ENCODE measurements at places on chromosomes 2 and 18. TPM values are rescaled to one million over a fixed set of nuclear protein-coding genes. Genes with fewer than 3 reads are reported as not detected.

DNA sequence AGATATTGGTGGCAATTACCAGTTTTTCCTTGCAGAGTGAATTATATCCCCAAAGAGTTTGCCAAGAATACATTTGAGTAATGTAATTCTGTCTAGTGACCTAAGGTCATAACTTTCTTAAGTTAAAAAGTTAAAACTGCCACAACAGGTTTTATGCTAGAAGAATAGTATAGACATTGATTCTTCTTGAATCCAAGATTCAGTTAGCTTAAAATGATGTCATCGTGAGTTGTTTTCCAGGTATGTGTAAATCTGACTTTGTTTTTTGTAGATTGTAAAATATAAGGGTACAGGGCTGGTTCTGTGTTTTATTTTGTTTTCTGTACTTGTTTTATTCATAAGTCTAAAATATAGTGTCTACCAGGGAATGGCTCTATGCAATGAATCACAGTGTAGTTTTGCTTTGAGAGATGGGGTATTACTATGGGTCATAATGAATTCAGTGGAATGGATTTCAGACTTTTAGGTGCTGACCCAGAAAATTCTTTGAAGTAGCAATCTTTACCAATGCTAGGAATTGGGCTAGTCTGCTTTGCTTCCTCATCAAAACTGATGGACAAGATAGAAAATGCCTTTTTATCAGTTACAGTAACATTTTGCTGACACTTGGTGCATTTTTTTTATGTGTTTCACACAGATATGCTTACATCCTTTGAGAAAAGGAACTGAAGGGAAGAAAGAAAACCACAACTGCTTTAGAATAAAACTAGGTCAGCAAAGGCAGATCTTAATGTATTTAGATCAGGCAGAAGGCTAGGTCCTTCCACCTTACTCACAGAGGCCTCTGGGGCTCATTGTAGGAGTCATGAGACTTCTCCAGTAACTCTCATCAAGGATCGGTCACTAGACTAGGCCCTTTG, 20.8 kb upstream of the MGAT5 start:
- no peak for DNase-seq

DNA sequence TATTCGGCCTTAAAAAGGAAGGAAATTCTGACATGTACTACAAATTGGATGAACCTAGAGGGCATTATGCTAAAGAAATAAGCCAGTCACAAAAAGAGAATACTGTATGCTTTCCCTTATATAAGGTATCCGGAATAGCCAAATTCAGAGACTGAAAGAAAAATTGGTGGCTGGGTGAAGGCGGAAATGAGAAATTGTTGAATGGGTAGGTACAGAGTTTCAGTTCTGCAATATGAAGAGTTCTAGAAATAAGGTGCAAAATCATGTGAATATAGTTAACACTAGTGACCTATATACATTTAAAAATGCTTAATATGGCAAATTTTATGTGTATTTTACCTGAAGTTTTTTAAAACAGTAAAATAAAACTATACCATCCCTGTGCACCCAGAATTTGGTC, 43.1 kb downstream of the RMP24 start:
- no peak for DNase-seq

GRCh38 chr2:112618383-112618782, 27.4 kb upstream of the SLC20A1 start:
- no peak for DNase-seq

GRCh38 chr2:94995553-94996304, 29.8 kb upstream of the MAL start:
- DNase-seq = no peak

DNA sequence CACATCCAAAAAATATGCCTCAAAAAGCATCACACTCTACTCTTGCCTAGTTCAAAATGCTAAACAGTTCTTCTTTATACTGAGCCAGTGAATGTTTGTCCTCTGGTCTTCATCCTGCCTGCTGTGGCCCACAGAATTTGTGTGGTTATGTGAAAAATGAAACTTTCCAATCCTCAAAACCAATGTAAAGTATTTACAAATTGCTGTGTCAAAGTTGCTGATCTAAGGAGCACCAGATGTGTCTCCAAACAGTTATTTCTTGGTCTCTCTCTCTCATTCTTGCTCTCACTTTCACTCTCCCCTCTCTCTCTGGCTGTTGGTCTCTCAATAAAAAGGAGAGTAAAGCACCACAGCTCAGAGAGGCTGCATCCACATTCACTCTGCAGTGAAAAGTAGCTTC, 23.0 kb downstream of the EPHA4 start:
- DNase-seq = no peak

- no peak for DNase-seq
Observed at GRCh38 chr2:67516899-67517530, 119.9 kb downstream of the ETAA1 start.

- no peak for DNase-seq
Observed at GRCh38 chr18:58692422-58693185, 21.3 kb downstream of the MALT1 start.

- DNase-seq = no peak
Observed at GRCh38 chr2:119248751-119249150, 25.1 kb downstream of the STEAP3 start.

- DNase-seq = no peak
Observed at GRCh38 chr2:226251661-226252060, 548.0 kb downstream of the IRS1 start.

DNA sequence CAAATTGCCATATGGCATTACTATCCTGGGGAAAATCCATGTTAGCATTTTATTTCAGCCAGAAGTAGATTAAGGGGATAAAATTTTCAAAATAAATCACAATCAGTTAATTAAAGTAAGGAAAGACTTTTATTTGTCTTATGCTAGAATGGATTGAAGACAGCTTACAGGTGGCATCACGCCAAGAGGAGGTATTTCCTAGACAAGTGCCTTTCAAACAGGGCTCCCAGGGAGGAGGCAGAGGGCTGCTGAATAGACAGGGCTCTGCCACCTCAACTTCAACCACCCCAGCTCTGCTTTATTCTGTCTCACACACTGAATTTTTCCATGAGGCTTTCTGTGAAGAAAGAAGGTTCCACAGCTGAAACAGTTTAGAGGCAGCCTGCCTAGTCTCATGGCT, 12.2 kb downstream of the CCDC68 start:
- peak; percentile 35 for DNase-seq

GRCh38 chr2:11899264-11899818, 152.9 kb downstream of the LPIN1 start:
- no peak for DNase-seq

DNA sequence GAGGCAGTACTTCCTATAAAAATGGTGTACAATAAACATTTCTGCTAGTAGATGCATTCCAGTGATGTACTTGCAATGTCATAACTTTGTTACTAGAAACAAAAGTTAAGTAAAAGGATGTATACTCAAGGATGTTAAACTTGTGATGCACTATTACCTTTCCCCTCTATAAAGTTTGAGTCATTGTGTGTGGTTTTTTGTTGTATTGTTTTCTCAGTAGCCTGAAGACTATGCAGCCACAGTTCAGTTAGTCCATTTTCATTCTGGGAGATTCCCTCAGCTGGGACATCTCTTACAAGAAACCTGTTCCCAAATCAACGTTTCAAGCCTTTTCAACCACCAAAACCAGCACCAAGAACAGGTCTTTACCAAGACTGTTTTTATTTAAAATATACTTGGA, 5.6 kb downstream of the ATP5MC3 start:
- no peak for DNase-seq

GRCh38 chr2:223238301-223238700, 186.3 kb downstream of the KCNE4 start:
- DNase-seq = peak; percentile 20

DNA sequence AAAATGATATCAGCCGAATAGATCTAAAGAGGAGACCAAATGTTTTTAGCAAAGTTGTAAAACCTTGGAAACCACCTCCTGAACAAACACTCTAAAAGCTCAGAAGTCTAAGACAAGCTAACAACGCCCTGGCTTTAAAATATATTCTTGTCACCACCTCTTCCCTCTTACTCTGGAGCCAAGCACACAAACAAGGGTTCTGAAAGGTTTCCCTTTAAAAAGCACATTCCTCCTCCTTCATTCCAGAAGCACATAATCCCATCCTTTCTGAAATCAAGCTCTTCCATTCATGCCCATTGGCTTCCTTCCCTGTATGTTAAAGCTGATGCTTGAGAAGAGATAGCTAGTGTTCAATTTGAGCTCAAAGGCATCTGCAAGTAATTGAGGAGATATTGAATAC, 382.0 kb downstream of the LNPK start:
- DNase-seq = no peak

DNA sequence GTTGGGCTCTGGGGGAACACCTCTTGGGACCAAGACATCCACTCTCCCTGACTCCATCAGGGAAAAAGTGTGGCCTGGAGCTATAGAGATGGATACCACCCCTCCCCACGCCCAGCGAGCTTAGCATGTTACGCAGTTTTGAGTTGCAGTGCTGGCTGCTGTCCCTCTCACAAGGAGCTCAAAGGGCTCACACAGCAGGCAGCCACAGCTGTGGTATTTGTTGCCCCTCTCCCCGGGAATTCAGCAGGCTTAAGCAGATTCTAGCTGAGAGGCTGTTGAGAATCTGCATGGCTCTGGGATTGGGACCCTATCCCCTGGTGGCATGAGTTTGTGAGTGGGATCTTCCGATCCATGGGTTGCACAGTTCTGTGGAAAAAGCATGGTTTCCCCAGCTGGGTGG, 673.1 kb upstream of the FSHR start:
- DNase-seq = no peak

- DNase-seq = no peak
Observed at GRCh38 chr2:181185948-181186347, 205.5 kb downstream of the UBE2E3 start.

Gene GCA
- 10.7 TPM for total RNA-seq

Gene MYOM1
- total RNA-seq = not detected

Gene MARCO
- total RNA-seq = not detected

Gene SCYGR4
- not detected for total RNA-seq

Gene NPPC
- not detected for total RNA-seq

Gene TMEM37
- 2.9 TPM for total RNA-seq

Gene DSEL
- total RNA-seq = 4.5 TPM

Gene SERPINB3
- total RNA-seq = not detected
